ENCODE measurements at places on chromosomes 11 and 22. TPM values are rescaled to one million over a fixed set of nuclear protein-coding genes. Genes with fewer than 3 reads are reported as not detected.
A peak's percentile ranks its signal among the peaks of the same experiment; 100 is the strongest.

DNA sequence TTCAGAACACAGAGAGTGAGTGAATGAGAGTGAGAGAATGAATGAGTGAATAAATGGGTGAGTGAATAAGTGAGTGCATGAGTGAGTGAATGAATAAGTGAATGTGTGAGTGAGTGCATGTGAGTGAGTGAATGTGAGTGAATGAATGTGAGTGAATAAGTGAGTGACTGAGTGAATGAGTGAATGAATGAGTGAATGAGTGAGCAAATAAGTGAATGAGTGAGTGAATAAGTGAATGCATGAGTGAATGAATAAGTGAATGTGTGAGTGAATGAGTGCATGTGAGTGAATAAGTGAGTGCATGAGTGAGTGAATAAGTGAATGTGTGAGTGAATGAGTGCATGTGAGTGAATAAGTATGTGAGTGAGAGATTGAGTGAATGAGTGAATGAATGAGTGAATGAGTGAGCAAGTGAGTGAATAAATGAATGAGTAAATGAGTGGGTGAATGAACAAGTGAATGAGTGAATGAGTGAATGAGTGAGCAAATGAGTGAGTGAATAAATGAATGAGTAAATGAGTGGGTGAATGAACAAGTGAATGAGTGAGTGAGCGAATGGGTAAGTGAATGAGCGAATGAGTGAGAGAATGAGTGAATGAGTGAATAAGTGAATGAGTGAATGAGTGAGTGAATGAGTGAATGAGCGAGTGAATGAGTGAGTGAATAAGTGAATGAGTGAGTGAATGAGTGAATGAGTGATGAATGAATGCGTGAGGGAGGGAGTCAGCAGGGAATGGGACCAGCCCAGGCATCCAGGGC, 21.3 kb upstream of the MUC5B start:
- peak; percentile 19 for DNase-seq

- DNase-seq, result no peak
Observed at GRCh38 chr22:48182846-48183805, 1420.7 kb downstream of the TBC1D22A start.

- DNase-seq, result no peak
Observed at GRCh38 chr11:35146711-35147110, 7.7 kb downstream of the CD44 start.

DNA sequence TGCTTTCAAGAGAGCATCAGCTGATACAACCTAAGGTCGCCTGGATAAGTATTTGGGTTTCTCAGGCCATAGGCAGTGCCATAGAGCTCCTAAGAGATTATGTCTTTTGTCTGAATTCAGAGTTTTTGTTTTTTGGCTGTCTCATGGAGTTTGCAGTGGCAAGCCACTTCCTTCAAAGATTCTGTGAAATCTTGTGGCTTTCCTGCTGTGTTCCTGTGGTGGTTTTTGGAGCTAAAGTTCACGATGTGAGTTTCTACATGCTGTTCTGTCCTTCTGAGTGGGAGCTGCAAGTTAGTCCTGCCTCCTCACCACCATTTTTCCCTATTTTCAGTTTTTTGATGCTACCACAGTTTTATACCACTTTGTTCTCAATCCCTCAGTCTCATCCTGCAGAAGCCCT, 111.4 kb downstream of the COMMD9 start:
- no peak for DNase-seq

DNA sequence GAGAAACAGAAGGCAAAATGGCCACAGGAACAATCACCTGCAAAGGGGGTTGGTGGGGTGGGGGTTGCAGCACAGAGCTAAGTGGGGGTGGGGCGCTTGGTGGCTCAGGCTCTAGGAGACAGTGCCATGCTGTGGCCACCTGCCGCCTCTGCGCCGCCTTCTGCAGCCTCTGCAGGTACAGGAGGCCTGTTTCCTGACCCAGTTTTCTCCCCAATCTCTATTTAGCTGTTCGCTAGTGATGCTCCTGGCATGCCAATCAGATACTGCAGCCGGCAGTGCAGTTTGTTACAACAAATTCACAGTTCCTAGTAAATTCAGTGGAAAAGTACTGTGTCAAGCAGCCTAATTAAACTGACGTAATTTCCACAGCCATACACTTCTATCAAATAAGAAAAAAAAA, 106.4 kb downstream of the SERGEF start:
- DNase-seq, result no peak

GRCh38 chr11:77320351-77320750, 18.9 kb upstream of the GDPD4 start:
- DNase-seq, result peak; percentile 44

GRCh38 chr11:637593-638521, 788 bp downstream of the DRD4 start:
- no peak for DNase-seq

GRCh38 chr11:71302911-71303310, 50.5 kb upstream of the SHANK2 start:
- DNase-seq, result no peak

DNA sequence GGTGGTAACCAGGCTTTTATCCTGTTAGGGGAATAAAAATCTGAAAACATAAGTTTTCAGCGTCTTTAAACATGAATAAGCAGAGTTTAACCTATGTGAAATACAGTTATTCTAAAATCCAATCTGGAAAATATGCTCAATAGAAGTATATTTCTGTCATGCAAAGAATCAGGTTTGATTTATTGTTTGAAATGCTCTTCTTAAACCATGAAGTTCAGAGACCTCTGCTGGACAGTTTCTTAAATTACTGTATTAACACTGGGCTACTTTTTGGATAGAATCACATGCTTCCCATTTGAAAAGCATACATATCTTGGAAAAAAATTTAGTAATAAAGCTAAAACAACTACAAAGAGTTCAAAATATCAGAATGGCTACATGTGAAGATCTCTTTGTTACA, 25.4 kb downstream of the APIP start:
- DNase-seq, result peak; percentile 53

DNA sequence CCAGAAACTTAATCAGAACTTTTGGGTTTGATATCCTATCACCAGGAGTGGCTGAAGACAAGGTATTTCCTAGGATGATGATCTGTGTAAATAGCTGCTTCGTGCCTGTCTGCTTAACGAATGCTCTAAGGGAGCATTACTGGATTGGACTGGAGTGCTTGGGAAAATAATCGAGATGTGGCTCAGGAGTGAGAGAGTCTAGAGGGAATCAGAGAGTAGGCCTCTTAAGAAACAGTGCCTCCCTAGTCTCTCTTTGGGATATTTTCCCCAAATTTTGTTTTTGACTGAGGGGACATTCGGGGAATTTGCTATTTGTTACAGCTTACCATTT, 2.5 kb downstream of the MAML2 start:
- DNase-seq, result no peak

GRCh38 chr11:115357066-115357465, 147.1 kb downstream of the CADM1 start:
- DNase-seq, result no peak

CHST1 gene
- 5.8 TPM for total RNA-seq

TRIM48 gene
- total RNA-seq, result not detected

NAT10 gene
- 41.0 TPM for total RNA-seq

CDCA5 gene
- total RNA-seq, result 62.1 TPM

OR8A1 gene
- not detected for total RNA-seq

OR52I2 gene
- not detected for total RNA-seq

OR10AG1 gene
- not detected for total RNA-seq

HYLS1 gene
- 18.0 TPM for total RNA-seq
